ENCODE measurements at places on chromosomes 16 and 17. TPM values are rescaled to one million over a fixed set of nuclear protein-coding genes. Genes with fewer than 3 reads are reported as not detected.
A peak's percentile ranks its signal among the peaks of the same experiment; 100 is the strongest.

DNA sequence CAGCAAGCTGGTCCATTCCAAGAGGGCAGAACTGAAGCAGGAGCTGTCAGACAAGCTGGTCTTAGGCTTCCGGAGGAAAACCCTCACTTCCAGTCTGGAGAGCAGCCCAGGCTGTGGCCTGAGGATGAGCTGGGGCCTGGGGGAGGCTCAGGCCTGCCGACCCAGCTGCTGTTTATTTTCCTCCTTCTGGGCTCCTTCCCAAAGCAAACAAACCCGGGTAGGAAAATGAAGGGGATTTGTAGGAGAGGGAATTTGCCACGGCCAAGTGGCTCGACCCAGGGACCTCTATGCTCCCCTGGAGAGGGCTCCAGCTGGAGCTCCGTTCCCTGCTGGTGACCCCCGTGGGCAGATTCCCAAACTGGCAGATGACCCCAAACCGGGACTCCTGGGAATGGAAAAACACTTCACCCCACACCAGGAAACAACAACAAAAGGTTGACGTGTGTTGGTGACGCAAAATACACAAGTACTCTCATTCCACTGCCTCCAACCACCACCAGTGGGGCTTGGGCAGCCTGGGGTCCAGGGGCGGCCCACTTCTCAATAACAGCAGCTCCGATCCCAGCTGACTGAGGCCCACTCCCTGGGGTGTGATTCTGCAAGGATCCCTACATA lies 8.8 kb downstream of the JUP start:
- no peaks in the 10 kb centered on the region for H3K4me1 ChIP-seq

The CRHR1 gene
- total RNA-seq: not detected

GRCh38 chr17:2070241-2071023 lies 15.5 kb downstream of the HIC1 start:
- H3K4me3 ChIP-seq: peak overlapping the region; percentile 60
- H3K27me3 ChIP-seq: peaks cover 2% of the 10 kb centered on the region
- H3K4me1 ChIP-seq: peaks cover 48% of the 10 kb centered on the region
- peaks cover 50% of the 10 kb centered on the region for H3K36me3 ChIP-seq

DNA sequence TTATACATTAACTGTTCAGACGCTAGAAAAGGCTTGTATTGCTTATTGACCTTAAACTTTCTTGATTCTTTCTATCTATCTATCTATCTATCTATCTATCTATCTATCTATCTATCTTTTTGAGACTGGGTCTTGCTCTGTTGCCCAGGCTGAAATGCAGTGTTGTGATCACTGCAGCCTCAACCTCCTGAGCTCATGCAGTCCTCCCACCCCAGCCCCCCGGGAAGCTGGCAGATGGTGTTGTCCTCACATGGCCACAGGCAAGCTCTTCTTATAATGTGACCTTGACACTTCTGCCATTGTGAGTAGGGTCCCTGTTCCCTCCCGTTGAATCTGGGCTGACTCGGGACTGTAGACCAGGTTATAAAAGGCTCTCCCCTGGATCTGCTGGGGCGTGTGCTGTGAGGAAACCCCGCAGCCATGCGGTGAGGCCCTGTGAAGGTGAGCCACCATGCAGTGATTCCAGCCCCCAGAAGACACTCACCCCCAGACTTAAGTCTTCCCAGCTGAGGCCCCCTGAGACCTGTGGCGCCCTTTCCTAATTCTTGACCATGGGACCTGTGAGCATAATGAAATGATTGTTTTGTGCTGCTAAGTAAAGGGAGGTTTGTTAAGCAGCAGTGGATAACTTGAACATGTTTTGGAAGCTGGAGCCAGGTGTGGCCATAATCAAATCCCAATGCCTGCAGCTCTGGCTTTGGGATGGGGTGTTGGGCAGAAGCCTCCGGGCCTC lies 54.3 kb downstream of the RPTOR start:
- no peak for DNase-seq
- peaks cover 5% of the 10 kb centered on the region for H3K36me3 ChIP-seq
- H3K27me3 ChIP-seq: no peaks in the 10 kb centered on the region
- peaks cover 67% of the 10 kb centered on the region for H3K4me1 ChIP-seq
- no peak overlapping the region for H3K4me3 ChIP-seq

The GJC1 gene
- total RNA-seq: 1.9 TPM

DNA sequence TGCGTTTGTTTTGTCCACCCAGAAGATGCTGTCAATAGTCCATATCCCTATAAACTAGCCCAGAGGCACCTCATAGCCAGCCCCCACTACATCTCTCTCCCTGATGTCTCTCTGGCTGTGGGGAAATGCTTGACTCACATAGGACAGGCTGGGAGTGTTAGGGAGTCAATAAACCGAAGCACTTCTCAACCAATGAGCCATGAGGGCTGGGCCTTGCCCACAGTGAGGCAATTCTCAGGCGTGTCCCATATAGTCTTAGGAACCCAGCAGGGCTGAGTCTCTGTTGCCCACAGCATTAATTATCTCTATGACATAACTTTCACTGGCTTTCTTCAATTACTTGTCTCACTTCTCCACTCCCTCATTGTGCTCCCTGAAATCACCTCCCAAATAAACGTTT lies 387.3 kb upstream of the CDH11 start:
- H3K27me3 ChIP-seq: no peaks in the 10 kb centered on the region
- H3K36me3 ChIP-seq: no peaks in the 10 kb centered on the region
- DNase-seq: no peak
- no peak overlapping the region for H3K27ac ChIP-seq

DNA sequence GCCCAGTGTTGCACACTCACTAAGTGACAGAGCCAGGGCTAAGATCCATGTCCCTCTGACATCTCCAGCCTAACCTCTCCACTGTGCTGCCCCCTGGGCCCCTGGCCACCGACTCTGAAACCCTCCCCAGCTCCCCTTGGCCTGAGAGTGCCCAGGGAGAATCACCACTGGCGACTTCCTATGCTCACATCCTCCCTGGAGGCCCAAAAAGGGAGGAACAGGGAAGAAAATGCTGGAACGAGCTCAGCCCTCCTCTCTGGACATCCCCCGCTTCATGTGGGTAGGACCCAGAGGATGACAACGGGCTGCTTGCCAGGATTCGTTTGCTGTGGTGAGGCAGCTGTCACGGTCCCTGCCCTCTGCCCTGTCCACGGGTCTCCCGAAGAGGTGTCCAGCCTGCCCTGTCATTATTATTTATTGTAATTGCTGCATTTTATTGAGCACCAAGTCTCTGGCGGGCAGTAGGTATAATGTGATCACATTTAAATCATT lies 153.5 kb upstream of the RPL38 start:
- no peaks in the 10 kb centered on the region for H3K4me1 ChIP-seq
- H3K4me3 ChIP-seq: no peak overlapping the region
- no peak for DNase-seq
- peaks cover 20% of the 10 kb centered on the region for H3K27me3 ChIP-seq

- DNase-seq: no peak
- H3K4me1 ChIP-seq: no peaks in the 10 kb centered on the region
- H3K36me3 ChIP-seq: no peaks in the 10 kb centered on the region
- H3K27ac ChIP-seq: no peak overlapping the region
Measured at GRCh38 chr16:86086471-86086870, 187.5 kb downstream of the IRF8 start.

DNA sequence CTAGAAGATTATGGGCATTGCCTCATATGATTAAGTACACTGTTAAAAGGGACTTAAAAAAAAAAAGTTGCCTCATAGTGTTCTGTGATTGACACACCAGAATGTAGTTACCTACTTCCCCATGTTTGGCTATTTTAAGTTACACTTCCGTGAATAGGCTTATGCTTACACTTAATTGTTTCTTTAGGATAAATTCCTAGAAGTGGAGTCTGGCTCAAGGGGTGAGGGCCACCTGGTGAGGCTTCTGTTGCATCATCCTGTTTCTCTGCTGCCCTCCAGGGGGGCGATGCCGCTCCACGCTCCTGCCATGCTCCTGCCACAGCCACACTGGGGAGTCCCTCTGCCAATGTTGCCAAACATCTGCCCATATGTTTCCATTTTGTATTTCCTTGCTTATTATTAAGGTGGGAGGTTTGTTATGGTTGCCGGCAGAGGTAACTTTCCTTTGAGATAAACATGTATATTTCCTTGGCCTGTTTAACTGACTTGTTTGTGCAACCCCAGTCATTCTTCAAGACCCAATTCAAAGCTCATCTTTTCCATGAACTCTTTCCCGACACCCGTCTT lies 73.1 kb downstream of the KSR1 start:
- peaks cover 52% of the 10 kb centered on the region for H3K4me1 ChIP-seq
- no peaks in the 10 kb centered on the region for H3K27me3 ChIP-seq
- no peak for DNase-seq
- H3K4me3 ChIP-seq: no peak overlapping the region
- no peaks in the 10 kb centered on the region for H3K36me3 ChIP-seq
- no peak overlapping the region for H3K27ac ChIP-seq

The SLC6A2 gene
- not detected for total RNA-seq

DNA sequence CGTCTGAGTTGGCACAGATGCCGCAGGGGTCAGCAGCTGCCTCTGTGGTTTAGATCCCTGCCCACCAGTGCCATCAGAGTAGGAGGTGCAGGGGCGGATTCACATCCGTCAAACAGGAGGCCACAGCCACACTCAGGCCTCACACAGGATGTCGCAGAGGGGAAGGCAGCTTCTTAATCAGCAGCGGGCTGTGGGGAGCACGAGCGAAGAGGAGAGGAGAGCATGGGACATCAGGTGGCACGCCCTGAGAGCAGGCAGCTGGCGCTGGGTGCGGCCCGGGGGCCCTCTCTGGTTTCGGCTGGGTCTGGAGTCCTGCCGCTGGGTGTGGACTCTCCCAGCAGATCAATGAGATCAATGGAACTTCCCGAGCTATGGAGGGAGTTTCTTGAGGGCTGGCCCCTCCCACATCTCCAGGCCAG lies 9.6 kb downstream of the LLGL2 start:
- peak overlapping the region; percentile 66 for H3K27ac ChIP-seq
- H3K4me3 ChIP-seq: peak overlapping the region; percentile 40
- no peaks in the 10 kb centered on the region for H3K27me3 ChIP-seq
- H3K36me3 ChIP-seq: no peaks in the 10 kb centered on the region

- H3K4me1 ChIP-seq: peaks cover 35% of the 10 kb centered on the region
- no peak for DNase-seq
- H3K36me3 ChIP-seq: no peaks in the 10 kb centered on the region
- peaks cover 12% of the 10 kb centered on the region for H3K27me3 ChIP-seq
Measured at GRCh38 chr16:31351246-31351941, 3.6 kb upstream of the ITGAX start.

DNA sequence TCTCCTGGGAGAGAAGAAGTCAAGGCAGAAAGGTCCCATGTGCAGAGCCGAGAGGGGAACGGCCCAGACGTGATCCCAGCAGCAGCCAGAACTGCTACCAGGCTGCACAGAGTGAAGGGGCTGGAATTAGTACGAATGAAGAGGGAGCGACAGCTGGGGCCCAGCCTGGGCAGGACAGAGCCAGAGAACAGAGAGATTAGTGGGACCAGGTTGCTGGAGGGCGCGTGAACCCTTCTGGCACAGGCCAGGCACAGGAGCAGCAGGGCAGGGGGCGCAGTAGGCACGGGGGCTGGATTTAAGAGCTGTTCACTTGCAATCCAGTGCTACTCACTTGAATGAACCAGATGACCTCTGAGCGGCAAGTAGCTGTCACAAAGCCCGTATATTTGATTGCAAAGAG lies 66.9 kb downstream of the PLXDC1 start:
- no peak for DNase-seq
- H3K36me3 ChIP-seq: no peaks in the 10 kb centered on the region
- no peak overlapping the region for H3K4me3 ChIP-seq
- no peak overlapping the region for H3K27ac ChIP-seq
- H3K4me1 ChIP-seq: no peaks in the 10 kb centered on the region

DNA sequence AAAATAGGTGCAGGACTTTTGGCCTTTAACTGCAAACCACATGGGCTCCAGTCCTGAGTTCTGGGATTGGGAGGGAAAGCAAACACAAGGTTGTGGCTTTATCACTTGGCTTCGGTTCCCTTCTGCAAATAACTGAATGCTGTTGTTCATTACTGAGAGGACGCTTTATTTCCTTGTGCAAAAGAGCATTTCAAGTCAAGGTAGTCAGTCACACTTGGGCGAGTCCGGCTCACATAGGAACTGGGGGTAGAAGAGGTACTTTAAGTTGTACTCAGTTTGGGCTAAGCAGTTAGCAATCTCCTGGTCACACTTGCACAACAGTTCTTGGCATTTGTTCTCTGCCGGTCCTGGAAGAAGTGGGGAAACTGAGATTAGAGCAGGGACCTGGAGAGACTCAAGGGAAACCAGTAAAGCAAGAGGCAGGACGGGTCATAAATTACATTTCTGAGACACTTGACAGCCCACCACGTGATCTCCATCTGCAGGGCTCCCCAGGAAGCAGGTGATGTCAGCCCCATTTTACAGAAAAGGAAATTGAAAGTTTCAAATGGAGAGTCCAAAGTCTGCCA lies 21.6 kb downstream of the PLA2G10 start:
- peak; percentile 19 for DNase-seq
- H3K27ac ChIP-seq: no peak overlapping the region
- no peak overlapping the region for H3K4me3 ChIP-seq

DNA sequence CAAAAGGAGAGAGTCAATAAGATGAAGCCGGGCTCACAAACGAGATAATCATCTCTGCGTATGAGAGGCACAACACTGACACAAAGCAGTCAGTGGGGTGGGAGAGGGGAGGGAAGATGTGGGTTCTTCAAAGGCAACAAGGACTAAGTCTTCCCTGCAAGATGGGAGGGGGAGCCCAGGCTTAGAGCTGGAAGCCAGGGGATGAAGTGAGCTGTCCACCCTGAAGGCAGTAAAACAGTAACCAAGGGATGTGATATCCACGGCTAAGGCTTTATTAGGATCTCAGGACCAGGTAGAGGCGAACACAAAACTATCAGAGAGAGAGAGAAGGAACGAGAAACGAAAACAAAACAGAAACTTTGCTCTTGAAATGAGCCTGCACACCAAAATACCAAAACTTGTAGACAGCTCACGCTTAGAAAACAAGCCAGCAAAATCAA lies 115.9 kb downstream of the DYNLRB2 start:
- H3K27ac ChIP-seq: peak overlapping the region; percentile 76
- peak; percentile 62 for DNase-seq
- H3K4me1 ChIP-seq: peaks cover 29% of the 10 kb centered on the region
- no peaks in the 10 kb centered on the region for H3K27me3 ChIP-seq
- H3K4me3 ChIP-seq: peak overlapping the region; percentile 73

GRCh38 chr17:63024716-63025115 lies 58.7 kb downstream of the TANC2 start:
- no peak for DNase-seq
- H3K27me3 ChIP-seq: no peaks in the 10 kb centered on the region
- H3K27ac ChIP-seq: no peak overlapping the region
- H3K4me3 ChIP-seq: no peak overlapping the region
- H3K4me1 ChIP-seq: no peaks in the 10 kb centered on the region

DNA sequence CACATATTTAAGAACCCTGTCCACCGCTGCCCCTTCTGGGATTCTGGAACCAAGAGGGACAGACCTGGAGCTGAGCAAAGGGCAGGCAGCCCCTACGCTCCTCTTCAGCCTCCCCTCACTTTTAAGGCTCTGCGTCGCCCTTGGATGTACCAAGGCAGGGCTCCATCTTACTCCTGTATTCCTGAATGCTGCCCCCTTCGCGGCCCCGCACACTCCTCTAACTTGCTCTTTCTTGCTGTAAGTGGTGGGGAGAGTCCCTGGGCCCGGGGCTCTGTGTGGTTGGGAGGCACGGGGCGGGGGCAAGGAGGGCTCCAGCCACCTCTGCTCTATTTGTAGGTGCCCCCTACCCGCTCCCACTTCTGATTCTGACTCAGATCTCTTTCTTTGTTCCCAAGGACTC lies 1.2 kb downstream of the TNS4 start:
- H3K27ac ChIP-seq: no peak overlapping the region
- H3K36me3 ChIP-seq: no peaks in the 10 kb centered on the region
- peaks cover 1% of the 10 kb centered on the region for H3K27me3 ChIP-seq
- no peak for DNase-seq
- H3K4me1 ChIP-seq: peaks cover 4% of the 10 kb centered on the region
- no peak overlapping the region for H3K4me3 ChIP-seq

- H3K4me3 ChIP-seq: no peak overlapping the region
- no peak overlapping the region for H3K27ac ChIP-seq
- H3K36me3 ChIP-seq: peaks cover 4% of the 10 kb centered on the region
- H3K27me3 ChIP-seq: no peaks in the 10 kb centered on the region
- DNase-seq: no peak
- peaks cover 6% of the 10 kb centered on the region for H3K4me1 ChIP-seq
Measured at GRCh38 chr16:30340621-30341020, 14.5 kb downstream of the CD2BP2 start.
